Right ventricle myocardium superior (tissue), 1 donor: ENCODE measurements at places on chromosomes 1 and 21. TPM values are rescaled to one million over a fixed set of nuclear protein-coding genes. Genes with fewer than 3 reads are reported as not detected.

The IFI44 gene
- total RNA-seq = 6.7 TPM

The HJV gene
- 88.1 TPM for total RNA-seq

The DCST2 gene
- 0.16 TPM for total RNA-seq

The PLEKHA6 gene
- 20.0 TPM for total RNA-seq

The FNDC10 gene
- 2.0 TPM for total RNA-seq

The RIT1 gene
- 19.0 TPM for total RNA-seq

The TRAPPC10 gene
- total RNA-seq = 20.3 TPM

The AGTRAP gene
- total RNA-seq = 13.6 TPM

The SCNM1 gene
- total RNA-seq = 17.5 TPM

The ERG gene
- total RNA-seq = 17.8 TPM

The ADAMTSL4 gene
- 64.4 TPM for total RNA-seq

The GPR52 gene
- total RNA-seq = 0.62 TPM

The KCNC4 gene
- 4.2 TPM for total RNA-seq

The DIO1 gene
- total RNA-seq = not detected

The GPR157 gene
- 49.4 TPM for total RNA-seq

The IGFN1 gene
- total RNA-seq = not detected

The TNNI3K gene
- total RNA-seq = 84.6 TPM

The KRTAP12-2 gene
- total RNA-seq = not detected

The LCE3E gene
- total RNA-seq = not detected

The LCE1A gene
- total RNA-seq = not detected

The HSD3B1 gene
- total RNA-seq = not detected

The C1orf226 gene
- total RNA-seq = 5.3 TPM

The GON4L gene
- 17.9 TPM for total RNA-seq

The GRHL3 gene
- not detected for total RNA-seq

The RHD gene
- total RNA-seq = not detected

The APOBEC4 gene
- total RNA-seq = not detected

The CPTP gene
- total RNA-seq = 113 TPM
